ENCODE measurements at places on chromosomes 6 and 20.
A peak's percentile ranks its signal among the peaks of the same experiment; 100 is the strongest.

DNA sequence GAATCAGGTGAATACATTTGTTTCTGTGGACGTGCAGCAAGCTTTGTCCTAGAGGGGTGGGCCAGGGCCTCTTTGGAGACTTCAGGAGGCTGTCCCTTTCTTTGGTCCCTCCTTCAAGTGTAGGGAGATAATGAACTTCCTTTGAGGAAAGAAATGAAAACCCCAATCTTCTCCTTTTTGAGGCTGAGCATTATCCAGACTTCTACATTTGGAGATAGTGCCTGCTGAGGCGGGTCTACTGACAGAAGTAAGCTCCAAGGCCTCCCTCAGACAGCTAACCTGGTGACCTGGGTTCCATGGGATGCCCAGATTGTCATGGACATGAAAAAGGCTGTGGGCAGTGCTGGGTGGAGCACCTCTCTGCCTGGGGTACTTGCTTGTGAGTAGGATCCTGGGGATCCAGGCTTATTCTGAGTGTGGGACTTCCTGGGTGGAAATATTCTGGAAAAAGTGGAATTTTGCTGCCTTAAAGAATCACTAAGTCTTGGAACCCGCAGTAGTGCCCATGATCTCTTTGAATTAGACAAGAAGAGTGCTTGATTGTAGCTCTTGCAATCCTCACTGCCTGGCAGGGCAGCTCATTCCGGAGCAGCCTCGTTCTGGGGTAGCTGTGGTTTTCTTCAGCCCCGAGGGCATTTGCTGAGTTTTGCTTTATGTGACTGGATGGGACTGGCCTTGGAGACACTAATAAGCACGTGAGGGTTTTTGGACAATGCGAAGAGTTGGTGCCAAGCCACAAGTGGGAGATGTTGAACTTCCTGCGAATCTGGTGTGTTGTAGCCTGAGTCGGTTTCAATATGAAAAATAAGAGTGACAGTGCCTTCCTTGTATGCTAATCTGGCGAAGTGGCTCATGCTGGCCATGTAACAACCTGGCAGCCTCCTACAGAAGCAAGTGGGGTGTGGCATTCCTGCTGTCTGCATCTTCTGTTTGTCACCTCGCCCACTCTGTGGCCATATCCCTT, 28.1 kb downstream of the SNRNP48 start:
- DNase-seq: no peak

GRCh38 chr6:52543729-52544601, 32.9 kb downstream of the TRAM2 start:
- no peak for DNase-seq

DNA sequence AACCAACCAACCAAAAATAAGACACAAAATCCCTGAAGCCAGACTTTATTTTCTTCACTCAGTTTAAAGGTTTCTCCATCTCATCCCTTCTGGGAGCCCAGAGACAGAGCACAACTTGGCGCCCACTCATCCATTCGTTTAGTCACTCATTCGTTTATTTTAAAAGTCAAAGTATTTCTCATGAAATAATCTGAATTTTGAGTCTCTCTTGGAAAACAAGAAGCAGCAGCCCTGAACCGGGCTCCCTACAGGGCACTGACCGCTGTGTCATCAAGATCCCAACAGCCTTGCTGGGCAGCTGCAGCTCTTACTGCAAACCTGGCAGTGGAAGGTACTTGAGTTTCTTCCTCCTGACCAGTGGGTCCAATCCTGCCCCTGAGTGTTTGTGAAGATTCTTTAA, 171.6 kb downstream of the THBS2 start:
- no peak for DNase-seq

DNA sequence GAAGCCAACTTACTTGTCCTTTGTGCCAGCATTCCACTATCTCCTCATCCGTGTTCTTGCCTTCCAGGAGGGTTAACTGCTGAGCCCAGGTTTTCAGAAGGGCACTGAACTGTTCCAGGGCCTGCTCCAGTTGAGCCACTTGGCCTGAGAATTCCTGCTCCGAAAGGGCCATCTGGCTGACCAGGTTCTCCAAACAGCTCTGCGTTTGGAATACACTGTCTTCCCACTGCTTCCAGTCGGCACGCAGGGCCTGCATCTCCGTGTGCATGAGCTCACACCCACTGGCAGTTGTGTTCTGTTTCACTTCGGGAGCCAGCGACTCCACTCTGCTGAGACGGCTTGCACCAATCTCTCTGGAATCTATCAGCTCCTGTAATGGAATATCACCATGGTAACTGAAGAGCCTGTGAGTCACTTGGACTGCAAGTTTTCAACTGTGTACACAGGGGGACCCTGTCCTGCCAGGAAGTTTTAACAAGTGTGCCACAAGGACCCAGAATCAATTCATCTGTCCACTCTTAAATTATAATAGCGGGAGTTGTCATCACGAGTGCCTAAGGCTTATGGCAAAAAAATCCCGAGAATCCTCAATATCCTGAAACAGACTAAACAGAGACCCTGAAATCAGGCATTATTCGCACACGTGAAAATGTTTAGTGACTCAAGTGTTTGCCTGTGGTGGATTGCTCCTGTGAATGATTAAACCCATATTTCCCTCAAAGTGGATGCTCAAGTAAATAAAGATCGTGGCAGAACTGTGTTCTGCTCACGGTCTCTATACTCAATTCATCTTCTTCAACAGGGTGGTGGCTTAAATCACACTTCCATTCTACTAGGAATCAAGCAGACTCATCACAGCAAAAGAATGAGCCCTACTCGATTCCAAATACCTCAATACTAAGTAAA, 255.9 kb downstream of the SYNE1 start:
- no peak for DNase-seq

- DNase-seq: peak; percentile 22
These were observed 16.5 kb upstream of the HLA-A start for GRCh38 chr6:29925727-29926412.

DNA sequence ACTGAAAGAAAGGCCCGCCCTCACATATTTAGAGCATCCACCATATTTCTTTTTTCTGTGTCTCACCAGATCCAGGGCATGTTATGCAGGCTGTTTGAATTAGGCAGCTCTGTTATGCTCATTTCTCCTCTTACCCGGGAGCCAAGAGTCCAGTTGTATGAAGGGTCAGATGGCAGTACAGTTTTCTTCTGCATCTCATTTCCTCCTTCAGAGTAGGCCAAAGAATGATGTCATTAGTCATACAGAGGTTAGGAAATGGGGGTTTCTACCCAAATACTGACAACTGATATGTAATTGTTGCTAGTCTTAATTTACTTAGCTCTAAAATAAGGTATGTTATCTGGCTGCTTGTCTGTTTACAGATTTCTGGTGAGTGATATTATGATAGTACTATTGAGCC, 130.8 kb downstream of the SOBP start:
- no peak for DNase-seq

DNA sequence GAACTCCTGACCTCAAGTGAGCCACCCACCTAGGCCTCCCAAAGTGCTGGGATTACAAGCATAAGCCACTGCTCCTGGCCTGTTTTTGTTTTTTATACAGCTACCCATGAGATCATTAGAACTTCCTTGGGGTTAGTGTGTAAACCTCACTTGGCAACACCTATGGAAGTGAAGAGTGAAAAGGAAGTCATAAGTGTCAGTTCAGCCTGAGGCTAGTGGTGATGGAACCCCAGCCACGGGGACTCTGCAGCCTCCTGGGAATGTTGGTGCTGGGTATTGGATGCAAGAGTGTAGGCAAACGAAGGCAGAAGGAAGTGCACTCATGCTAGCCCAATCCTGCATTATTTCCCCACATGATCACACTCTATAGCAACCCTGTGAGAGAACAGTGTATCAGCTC, 33.6 kb upstream of the FUCA2 start:
- DNase-seq: no peak

- no peak for DNase-seq
These were observed 45.4 kb downstream of the CDS2 start for GRCh38 chr20:5172167-5172601.

DNA sequence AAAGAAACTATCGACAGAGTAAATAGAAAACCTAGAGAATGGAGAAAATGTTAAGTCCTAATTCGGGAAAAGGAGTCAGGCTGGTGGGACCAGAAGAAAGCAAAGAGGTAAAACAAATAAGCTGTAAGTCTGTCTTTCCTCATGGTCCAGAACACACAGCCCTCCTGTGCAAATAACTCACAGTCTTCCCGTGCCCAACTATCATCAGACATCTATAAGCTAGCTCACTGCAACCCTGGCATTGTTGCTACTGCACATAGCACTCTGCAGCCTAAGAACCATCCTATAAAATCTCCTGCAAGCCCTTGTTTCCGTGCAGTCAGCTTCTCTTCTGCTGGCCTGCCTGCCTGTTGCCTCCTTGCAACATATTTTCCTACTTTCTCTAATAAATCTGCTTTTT, 17.4 kb downstream of the HLA-DRA start:
- no peak for DNase-seq

DNA sequence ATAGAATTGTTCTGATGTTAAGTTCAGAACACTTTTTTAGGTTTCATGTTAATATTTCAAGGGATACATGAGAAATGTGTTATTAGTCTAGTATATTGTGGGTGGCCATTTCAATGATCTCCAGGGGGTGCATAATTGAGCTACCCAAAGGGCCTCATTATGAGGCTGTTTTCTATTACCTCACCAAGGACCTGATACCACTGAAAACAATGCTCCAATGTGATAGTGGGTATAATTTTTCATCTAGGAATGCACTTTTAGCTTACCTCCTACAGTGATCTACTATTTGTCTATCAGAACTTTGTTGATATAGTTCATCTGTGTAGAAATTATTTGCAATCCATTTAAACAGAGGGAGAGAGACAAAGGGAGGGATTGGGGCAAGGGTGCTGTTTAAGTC, 106.8 kb upstream of the HS3ST5 start:
- no peak for DNase-seq

GRCh38 chr6:43666196-43666920, 21.2 kb downstream of the MRPS18A start:
- no peak for DNase-seq

GRCh38 chr20:11852189-11852588, 65.5 kb upstream of the BTBD3 start:
- DNase-seq: no peak

DNA sequence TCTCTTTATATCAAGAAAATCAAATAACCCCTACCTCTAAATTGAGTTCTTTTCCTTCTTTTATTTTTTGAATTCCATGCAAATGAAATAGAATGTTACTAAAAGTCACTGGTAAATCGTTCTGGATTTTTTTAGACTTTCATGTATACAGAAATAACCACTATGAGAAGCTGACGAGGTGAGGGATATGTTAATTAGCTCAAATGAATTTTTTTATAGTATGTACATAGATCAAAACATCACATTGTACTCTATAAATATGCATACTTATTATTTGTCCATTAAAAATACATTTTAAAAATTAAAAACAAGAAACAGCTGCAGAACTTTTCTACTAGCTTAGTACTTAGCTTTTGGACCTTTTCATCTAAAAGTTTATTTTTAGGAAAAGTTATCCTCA, 165.4 kb downstream of the DOK5 start:
- no peak for DNase-seq

DNA sequence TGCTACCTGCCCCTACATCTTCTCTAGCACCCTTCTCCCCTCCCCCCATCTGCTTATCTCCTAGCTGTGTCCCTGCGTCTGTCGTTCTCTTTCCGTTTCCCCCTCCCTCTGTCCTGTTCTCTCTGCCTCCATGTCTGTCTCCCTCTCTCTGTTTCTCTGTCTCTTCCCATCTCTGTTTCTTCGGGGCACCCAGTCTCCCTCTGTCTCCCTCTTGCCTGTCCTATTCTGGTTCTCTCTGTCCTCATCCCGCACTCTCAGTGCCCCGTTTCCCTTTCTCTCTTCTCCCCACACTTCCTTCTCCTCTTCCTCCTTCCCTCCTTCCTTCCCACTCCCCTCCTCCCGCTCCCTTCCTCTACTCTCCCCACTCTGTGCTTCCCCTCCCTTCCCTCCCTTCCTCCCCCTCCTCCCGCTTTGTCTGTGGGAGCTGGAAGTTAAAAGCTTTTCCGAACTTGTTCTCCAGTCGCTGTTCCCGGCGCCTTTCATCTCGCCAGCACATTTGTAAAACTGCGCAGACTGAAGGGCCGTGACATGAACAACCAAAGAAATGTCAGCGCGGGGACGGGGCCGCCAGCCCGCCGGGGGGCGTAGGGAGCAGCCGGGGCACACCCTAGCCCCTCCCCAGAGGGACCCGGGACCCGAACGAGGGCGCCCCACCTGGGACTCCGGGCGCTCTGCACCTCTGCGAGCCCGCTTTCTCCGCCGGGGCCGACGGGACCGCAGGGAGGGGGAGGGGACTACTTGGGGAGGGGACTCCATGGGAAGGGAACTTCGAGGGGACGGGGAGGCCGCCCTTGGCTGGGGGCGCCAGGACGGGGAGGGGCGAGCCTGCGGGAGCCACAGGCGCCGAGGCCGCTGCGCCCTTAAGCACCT, 4.0 kb upstream of the CDH22 start:
- no peak for DNase-seq

DNA sequence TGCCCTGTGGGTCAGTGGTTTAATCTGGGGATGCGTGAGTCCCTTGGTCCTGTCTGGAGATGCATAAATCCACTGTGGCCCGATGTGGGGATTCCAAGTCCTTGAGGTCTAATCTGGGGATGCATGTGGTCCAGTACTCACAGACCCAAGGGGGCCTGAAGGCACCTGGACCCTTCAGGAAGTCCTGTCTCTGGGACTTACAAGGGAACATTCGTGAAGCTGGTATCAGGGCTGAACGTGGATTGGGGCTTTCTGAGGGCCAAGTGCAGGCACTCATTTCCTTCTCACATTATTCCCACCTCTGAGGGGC, 25.2 kb upstream of the GTSF1L start:
- DNase-seq: no peak

GRCh38 chr20:8132484-8133309, 631 bp downstream of the PLCB1 start:
- peak; percentile 25 for DNase-seq

DNA sequence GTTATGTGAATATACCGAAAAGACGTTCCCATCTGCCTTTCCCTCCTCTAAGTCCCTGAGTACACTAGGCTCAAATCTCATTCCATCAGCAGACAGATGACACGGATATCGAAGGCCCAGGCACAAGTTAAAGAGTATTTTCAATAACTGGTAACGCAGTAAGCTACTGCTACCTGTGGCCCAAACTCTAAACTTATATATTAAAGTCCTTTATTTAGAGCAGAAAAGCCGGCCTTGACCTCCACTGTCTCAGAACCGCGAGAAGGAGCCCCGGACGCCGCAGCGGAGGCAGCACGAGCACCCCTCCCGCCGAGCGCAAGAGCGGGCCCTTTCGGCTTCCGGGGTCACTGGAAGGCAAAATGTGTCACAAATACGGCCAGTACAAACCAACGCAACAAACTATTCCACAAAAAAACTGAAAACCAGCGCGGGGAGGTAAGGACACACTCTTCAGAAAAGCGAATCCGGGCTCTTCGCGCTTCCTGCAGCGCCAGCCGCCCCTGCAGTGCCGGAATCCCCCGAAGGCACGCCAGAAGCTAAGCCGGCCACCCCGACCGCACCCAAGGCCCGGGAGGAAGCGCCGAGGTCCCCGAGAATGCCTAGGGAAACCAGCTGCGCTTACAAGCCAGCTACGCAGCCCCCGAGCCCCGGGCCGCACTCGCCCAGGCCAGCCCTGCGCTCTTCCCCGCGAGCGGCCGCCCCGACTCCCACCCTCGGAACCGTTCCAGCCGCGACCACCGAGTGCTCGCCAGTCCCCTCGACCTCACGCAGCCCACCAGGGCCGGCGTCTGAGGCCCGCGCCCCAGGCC, 681 bp downstream of the DIDO1 start:
- peak; percentile 53 for DNase-seq
